CD4-positive, alpha-beta memory T cell (primary cell): ENCODE measurements at places on chromosomes 11 and 22.

- no peak for DNase-seq
These were observed 30.0 kb upstream of the TLCD5 start for GRCh38 chr11:120295099-120295498.

DNA sequence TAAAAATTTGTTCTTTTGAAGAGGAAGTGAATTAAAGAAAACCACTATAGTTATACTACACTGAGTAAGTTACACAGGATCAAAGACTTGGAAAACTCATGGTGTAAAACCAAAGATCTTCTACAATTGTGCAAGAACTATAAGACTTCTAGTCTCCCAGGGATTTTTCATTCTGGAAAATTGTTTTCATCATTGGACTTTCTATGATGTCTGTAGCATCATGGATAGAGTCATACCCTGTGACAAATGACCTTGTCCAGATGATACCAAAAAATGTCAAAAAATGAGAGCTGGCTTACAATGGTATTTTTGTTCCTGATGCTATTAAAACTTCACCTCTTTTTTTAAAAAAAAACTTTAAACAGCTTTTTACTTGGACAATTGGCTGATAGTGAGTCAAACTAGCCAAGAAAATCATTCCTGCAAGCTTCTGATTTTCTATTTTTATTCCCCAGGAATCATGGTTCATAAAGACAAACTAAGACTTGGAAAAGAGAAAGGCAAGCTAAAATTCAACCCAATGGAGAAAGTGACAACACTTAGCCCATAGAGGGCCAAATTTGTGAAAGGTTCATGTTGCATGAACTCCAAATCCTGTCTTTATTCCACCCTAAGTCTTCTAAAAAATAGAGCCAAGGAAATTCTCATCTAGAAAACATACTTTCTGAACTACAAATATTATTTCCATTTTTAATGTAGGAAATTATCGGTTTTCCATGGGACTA lies 30.7 kb downstream of the ME3 start:
- DNase-seq, result no peak

GRCh38 chr11:44047931-44048431 lies at the start of gene ACCSL:
TSS of gene ACCSL (plus strand) at chr11:44047981. CDS start at chr11:44048037, 56 bp downstream.
- DNase-seq, result no peak

DNA sequence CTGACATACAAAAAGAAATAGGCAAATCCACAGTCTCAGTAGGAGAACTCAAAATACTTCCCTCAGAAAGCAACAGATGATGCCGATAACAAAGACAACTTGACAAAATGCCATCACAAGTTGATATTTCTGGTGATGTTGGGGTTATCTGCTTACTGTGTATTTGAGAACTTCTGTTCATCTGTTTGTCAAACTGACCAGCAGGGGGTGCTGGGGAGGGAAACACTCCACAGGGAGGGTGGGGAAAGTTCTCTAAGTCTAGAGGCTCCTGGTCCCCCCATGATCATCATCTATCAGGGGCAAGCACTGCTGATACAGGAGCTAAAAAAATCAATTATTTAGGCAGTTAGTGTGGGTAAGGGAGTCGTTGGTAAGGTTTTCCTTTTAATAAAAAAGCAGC lies 19.2 kb downstream of the GLYATL1 start:
- peak; percentile 7 for DNase-seq

GRCh38 chr11:85661972-85662664 lies 2.8 kb downstream of the CREBZF start:
- no peak for DNase-seq

GRCh38 chr11:34044664-34045485 lies 6.7 kb upstream of the CAPRIN1 start:
- DNase-seq, result no peak

GRCh38 chr11:64355078-64355940 lies 3.7 kb upstream of the RPS6KA4 start:
- DNase-seq, result no peak

DNA sequence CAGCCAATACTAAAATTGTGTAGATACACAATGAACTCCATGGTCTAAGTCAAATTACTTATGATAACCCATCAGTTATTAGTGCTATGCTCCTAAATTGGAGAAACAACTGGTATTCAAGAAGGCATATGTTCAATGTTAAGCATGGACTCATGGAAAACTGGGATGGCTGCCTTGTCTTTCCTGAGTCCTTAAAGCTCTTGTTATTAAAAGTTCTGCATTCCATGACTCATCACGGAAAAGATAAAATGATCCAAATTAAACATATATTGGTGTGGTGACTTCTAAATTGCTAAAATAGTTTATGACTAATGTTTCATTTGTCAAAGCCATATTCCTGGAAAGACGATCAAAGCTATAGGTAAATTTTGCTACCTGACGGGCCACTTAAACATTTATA lies 9.4 kb upstream of the EI24 start:
- DNase-seq, result no peak

- DNase-seq, result no peak
These were observed 17.8 kb downstream of the NAGA start for GRCh38 chr22:42052765-42053164.

DNA sequence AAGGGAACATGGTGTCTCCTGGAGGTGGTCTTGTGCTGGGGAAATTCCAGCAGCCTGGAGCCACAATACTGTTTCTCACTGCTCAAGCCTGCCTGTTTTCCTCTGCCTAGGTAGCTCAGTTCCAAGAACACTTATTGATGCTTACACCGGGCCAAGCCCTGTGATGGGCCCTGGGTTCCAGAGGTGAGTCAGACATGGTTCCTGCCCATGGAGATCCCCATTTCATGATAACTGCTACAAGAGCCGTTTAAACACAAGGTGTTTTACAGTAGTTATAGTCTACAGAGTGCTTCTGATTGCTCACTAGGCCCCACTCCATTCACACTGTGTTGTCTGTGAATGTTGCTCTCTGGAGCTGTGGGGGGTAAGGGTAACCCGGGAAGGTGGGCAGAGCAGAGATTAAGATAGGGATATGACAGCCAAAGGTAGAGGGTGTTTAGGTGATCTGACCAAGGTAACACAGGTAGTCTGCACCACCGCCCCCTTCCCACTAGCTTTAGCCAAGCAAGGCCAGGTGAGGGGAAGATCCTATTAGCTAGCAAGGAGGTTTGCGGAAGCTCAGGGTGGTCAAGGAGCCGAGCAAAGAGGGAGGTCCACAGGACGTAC lies 696 bp upstream of the MICAL2 start:
- no peak for DNase-seq

DNA sequence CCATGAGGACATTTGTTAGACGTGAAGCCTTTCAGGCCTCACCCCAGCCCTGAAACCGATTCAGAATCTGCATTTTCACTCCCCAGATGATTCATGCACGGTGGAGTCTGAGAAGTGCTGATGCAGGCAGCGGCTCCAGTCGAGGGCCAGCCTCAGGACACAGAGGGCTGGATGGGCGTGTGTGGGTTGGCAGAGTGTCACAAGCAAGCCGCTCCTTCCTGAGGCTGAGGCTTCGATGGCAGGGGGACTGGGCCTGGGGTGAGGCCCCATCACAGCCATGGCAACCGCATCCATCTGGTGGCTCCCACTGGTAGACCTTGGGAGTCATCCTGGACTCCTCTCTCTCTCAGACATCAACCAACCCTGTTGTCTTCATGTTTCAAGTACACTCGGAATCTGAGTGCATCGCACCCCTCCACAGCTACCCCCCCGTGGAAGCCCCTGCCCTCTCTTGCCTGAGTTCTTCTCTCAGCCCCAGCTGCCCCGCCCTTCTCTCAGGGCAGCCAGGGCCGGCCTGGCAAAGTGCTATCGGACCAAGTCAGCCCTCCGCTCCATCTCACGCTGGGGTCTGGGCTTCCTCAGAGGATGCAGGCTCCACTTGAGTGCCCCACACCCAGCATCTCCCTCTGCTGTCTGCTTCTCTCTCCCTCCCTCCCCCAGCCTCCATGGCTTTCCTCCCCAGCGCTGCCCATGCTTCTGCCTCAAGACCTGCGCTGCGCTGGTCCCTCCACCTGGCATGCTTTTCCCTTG lies 10.6 kb downstream of the KCNC1 start:
- no peak for DNase-seq

GRCh38 chr11:27626269-27626937 lies 73.9 kb downstream of the BDNF start:
- DNase-seq, result no peak

GRCh38 chr11:74450318-74450717 lies 17.0 kb downstream of the KCNE3 start:
- DNase-seq, result no peak

DNA sequence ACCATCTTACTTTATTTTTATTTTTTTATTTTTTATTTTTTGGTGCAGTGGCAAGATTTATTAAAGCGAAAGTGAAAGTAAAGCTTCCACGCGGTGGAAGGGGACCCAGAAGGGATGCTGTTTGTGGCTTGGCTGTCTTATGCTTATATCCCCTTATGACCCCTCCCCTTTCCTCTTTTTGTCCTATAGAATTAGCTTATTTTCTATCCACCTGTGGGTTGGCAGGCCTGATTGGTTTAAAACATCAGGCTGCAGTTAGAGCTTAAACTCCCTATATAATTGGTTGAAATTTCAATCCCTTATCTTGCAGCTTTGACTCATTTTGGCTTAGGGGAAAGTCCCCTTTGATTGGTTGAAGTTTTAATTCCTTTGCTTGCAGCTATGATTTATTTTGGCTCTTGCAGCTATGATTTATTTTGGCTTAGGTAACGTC lies 50.5 kb downstream of the NNMT start:
- DNase-seq, result peak; percentile 22

DNA sequence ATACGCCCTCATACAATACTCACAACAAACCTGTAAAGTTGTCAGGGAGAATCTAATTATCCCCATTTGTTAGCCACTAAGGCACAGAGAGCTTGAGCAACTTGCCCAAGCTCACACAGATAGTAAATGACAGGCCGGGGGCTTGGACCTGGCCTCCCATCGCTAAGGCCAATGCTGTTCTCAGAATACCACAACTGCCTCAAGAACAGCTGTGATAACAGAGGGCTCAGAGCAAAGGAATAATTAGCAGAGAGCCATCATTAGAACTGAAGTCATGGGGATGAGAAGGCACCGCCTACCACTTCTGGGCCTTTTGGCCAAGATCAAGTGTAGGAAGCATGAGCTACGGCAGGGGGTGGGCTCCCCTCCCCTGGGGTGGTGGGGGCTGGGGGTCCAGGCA lies 98.6 kb downstream of the FEZ1 start:
- no peak for DNase-seq

DNA sequence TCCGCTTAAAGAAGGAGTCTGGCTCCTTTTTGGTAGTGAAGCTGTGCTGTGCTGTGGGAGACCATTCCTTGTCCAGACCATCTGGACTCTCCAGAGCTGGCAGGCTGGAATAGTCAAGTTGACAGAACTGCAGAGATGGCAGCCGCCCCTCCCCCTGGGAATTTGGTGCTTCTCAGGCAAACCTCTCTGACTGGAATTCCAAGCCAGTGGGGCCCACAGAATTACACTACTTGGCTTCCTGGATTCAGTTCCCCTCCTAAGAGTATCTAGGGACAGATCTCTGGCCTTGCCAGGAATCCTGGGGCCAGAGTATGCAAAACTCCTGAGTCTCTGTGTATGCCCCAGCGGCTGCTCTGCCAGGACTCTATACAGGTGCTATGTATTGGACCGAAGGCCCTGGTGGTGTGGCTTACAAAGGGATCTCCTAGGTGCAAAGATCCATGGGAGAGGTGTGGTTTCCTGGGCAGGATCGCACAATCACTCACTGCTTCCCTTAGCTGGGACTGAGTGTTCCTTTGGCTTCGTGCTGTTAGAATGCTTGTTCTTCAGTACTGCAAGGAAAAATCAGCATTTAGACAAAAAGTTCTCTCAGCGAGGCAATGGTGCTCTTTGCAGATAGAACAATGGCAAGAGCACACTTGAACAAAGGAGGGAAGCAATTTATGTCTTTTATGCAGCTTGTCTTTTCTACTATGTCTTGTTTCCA lies 86.8 kb downstream of the PRMT3 start:
- DNase-seq, result no peak

DNA sequence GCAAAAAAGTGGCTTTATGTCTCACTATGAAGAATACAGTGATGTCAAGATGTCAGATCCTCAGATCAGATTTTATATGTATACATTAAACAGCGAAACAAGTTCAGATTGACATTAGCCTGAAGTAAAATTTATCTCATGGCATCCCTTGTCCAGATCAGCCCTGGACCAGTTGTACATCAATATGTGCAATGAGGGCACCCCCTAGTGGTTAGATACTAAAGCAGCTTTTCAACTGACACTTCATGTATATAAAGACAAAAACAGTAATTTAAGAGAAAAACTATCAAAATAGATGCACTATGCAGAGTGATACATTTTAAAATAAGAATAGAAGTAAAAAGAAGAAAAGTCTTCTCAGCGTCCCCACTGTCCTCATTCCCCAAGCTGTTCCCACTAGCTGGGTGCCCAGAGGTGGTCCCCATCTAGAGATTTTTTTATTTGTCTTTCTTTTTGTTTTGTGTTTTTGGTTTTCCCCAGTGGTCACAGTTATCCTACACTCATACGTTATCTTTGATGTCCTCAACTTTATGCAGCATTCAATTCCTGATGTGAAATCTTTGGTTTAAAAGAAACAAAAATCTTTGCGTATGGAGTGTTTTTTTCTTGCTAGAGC lies 2193.4 kb upstream of the RAG2 start:
- DNase-seq, result no peak

DNA sequence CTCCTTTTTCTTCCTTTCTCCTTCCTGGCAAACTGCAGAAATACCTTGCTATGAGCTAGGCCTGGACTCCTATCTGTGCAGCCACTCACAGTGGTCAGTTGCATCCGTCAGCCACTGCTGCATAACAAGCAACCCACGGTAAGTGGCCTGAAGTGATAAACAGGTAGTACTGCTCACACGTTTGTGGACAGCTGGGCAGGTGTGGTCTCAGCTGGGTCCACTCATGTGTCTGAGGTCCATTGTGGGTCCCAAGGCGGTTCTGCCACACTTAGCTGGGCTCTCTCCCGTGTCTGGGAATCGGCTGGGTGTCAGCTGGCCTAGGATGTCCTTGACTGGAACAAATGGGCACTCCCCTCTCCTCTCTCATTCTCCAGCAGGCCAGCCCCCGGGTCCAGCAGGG lies 109.3 kb downstream of the BRD1 start:
- no peak for DNase-seq

GRCh38 chr22:45341498-45341897 lies 31.8 kb downstream of the FAM118A start:
- DNase-seq, result peak; percentile 58

- DNase-seq, result no peak
These were observed 275.3 kb downstream of the METTL15 start for GRCh38 chr11:28383456-28383855.
